HS-27A (cell line): ENCODE measurements at places on chromosomes 1 and 21.

DNA sequence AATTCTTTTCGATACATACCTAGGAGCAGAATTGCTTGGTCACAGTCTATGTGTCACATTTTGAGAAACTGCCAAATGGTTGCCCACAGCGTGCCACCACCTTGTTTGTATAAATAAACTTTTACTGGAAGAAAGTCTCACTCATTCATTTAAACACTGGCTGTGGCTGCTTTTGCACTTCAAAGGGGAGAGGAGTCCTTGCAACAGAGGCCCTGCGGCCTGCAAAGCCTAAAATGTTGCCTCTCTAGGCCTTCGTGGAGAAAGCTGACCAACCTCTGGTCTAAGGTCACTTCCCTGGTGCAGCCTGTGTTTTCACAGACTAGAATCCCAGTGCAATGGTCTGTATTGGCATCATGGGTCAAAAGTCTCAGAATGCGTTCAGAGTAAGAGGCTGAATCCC, 8.3 kb downstream of the RIPK4 start:
- no peak for DNase-seq

GRCh38 chr1:24929398-24930259, 447 bp downstream of the RUNX3 start:
- DNase-seq: no peak

DNA sequence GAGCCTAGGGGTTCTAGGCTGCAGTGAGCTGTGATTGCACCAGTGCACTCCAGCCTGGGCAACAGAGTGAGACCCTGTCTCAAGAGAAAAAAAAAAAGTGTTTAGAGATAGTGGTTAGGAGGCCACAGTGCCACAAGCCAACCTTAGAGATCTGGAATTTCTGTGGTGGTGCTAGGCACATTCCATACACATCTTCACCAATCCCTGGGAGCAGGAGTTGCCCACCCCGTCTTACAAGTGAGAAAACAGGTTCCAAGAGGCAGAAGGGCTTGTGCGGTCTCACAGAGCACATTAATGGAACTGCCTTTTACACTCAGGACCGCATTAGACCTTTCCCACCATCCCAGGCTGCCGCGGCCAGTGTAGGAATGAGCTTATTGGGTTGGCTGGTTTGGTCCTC, 93.2 kb downstream of the EPHB2 start:
- DNase-seq: no peak

GRCh38 chr1:206094024-206094423, 23.2 kb downstream of the AVPR1B start:
- no peak for DNase-seq

- DNase-seq: no peak
Measured at GRCh38 chr1:202241376-202242079, 47.9 kb downstream of the LGR6 start.

DNA sequence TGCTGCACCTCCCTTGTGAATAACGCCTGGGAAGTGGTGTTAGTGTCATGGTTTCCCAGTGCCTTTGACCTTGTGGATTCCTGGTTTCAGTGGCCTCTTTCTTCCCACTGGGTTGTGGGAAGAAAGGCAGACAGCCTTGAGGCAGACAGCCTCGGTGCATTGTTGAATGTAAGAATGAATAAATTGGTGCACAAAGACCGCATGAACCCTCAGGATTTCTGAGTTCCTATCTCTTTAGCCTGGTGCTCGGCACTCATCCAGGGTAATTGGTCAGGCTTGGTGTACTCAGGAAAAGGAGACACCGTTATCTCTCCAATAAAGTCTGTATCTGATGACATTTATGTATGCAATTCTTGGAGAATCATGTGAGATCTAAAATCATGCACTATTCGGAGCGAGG, 5.1 kb downstream of the ZNF362 start:
- DNase-seq: no peak

DNA sequence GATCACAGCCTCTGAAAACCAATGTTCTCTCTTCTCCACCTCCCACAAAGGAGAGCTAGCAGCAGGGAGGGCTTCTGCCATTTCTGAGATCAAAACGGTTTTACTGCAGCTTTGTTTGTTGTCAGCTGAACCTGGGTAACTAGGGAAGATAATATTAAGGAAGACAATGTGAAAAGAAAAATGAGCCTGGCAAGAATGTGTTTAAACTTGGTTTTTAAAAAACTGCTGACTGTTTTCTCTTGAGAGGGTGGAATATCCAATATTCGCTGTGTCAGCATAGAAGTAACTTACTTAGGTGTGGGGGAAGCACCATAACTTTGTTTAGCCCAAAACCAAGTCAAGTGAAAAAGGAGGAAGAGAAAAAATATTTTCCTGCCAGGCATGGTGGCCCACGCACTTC, 35.8 kb upstream of the TDRD10 start:
- DNase-seq: no peak

DNA sequence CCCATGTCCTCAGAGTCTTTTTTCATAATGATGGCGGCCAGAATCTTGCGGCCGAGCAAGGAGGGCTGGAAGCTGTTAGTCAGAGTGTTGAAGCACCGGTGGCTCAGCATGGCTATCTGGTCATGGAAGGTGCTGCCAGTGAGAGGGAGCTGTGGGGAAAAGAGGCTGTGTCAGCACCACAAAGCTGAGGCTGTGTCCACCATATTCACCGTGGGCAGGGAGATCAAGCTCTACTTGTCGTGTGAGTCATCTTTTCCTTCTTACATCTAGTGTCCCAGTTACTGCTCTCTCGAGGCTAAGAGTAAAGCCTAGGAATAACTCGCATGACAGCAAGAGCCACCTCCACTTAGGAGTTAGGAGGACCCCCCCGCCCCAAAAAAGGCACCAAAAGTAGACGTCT, 18.2 kb downstream of the ADAR start:
- no peak for DNase-seq

DNA sequence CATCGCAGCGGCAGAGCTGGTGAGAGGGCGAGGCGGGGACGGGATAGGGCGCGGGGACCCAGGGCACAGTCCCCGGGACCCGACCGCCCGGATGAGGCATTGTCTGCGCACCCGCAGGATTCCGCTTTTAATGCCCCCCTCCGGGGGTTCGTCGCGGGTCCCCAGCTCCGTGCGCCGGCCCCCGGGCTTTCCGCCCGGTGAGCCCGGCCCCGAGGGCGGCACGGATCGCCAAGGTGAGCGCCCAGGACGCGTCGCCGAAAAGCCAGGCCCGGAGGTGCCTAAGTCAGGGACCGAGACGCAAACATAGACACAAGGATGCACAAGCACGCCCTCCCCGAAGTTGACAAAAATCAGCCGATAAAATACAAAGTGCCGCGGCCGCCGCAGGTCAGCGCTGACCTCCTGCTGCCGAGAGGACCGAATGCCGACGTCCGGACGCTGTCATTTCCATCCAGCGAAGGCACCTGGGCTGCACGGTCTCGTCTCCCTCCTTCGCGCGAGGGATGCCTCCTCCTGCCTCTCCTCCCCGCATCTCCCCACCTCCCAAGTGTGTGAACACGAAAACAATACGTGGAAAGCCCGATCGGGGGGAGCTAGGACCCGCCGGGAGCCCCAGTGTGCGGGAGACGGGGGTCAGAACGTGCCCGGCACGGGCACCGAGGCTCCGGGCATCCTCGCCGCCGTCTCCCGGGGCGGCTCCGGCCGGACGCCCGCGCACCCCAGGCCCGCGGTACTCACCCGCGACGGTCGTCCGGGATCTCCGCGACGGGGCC, 101.1 kb upstream of the SOD1 start:
- no peak for DNase-seq
